ENCODE measurements at places on chromosomes 2 and 18.

DNA sequence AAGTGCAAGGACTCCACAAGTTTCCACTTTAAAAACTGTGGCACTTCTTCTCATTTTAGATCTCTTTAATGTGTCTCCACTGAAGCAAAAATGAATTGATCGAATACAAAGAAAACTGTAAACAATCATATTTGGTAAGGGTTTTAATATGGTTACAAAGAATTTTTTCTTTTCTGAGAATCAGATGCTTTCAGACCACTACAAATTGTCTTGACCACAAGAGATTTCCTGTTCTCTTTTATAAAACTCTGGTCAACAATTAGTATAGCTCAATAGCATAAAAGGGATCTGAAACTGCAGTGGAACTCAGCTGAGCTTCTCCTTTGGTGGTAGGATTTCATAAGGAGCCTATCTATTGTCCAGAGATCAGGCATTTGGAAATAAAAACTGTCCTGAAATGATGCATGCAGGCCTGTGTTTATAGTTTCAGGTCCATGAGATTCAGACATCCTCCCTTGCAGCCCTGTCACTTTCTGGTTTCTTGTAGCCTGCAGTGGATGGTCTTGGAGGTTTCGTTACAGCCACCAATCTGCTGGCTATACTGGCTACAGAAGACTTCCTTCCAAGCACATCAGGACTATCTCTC lies 120.0 kb downstream of the DOCK10 start:
- no peak for DNase-seq

DNA sequence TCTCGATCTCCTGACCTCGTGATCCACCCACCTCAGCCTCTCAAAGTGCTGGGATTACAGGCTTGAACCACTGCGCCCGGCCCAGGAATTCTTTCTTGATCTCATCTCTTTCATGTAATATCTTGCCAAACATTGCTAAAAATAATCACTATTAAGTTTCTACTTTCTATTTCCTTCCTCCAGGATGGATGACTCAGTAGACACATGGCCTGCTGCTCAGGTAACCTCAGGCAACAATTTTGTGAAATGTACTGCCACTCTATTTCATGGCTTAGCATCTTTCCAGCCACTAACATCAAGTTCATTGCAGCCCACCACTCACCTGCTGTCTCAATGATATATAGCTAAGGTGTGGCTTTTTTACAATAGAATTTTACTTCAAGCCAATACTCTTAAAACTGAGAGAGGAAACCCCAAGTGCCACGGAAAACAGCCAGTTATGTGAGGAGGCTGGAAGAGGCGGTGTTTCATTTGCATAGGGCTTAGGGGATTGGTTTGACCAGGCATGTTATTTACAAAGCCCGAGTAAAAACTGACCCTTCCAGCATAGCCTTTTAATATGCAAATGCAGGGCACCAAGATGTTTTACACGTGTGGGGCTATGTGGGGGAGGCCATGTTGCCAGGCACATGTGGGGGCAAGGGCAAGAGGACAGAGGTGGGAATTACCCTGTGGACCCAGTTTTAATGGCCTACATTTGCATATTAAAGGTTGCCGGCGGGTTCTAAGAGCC lies 11.3 kb upstream of the SUMO1 start:
- DNase-seq = no peak

GRCh38 chr2:8224347-8225190 lies 457.3 kb upstream of the ID2 start:
- DNase-seq = no peak

DNA sequence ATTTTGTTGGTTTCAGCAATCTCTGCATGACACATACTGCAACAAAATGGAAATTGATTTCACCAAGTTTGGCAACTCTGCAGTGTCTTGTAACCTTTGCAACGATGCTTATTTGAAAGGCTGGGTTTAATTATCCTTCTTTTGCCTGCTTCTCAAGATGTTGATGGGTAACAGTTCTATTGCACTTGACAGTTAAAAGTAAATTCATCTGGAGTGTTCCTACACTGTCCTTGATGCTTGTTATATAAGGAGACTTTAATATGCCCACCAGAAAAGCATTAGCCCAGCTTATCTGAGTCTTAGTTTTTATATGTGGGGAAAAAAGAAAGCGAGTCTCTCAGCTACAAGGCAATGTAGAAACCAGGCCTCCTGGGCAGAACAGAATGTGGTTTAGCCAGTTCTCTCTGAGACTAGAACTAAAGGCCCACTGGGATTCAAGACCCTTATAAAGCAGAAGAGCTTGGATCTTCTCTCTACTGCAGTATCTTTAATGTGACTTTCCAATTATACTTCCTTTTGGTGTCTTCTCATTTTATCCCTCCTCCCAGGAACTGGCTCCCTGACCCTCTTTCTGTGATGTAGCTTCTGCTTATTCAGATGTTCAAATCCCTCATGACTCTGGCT lies 106.8 kb upstream of the LYPD6 start:
- no peak for DNase-seq

DNA sequence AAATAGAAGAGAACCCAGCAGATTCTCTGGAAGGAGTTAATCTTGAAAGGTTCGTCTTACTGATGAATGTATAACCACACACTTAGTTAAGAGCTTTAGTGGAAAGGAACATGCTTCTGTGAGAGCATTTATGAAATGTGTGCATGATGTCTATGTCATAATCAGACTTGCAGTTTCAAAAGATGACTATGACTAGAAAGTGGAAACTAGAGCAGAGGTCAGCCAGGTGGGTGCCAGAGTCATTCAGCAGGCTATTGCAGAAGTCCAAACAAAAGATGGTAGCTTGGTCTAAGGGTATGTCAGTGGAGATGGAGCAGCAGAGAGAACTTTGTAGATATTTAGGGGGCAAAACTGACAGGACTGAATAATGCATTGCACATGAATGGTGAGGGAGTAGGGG lies 825.8 kb downstream of the DCC start:
- no peak for DNase-seq

- no peak for DNase-seq
Measured at GRCh38 chr2:173545364-173545763, 190.7 kb downstream of the CDCA7 start.

GRCh38 chr2:209496586-209496982 lies 72.7 kb downstream of the MAP2 start:
- no peak for DNase-seq

- no peak for DNase-seq
Measured at GRCh38 chr2:222656526-222657446, 894 bp upstream of the FARSB start.

GRCh38 chr2:2621855-2622254 lies 290.8 kb upstream of the MYT1L start:
- no peak for DNase-seq

- DNase-seq = peak; percentile 8
Measured at GRCh38 chr2:27914805-27915175, 24.3 kb downstream of the BABAM2 start.

GRCh38 chr18:9613550-9614400 lies 584 bp downstream of the PPP4R1 start:
- peak; percentile 10 for DNase-seq

DNA sequence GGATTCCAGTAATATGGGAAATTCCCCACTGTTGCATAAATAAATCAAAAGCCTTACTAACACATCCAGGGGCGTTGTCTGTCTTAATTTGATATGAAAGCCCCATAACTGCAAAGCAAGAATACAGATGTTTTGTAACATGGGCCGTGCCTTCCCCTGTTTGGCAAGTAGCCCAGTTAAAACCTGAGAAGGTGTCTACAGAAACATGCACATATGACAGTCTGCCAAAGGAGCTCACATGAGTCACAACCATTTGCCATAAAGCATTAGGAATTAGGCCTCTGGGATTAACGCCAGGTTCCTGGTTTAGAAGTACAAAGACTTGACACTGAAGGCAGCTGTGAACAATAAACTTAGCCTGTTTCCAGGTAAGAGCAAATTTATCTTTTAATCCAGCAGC lies 43.1 kb upstream of the LONRF2 start:
- no peak for DNase-seq
